ENCODE measurements at places on chromosomes 13 and 19.

DNA sequence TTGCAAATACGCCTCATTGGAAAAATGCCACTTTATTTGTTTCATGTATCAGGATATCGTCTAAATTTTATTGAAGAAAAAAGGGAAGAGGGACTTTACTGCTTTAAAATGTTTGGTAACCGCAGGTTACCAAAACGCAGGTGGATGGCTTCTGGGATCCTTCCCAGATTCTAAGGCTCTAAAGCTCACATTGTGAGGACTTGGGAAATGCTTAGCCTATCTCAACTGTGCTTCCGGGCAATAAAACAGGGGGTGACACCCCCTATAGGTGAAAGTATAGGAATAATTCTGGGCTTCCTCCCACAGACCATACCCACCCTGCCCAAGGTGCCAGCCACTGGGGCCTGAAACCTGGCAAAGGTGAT lies 73.2 kb upstream of the IPO5 start:
- DNase-seq = no peak

DNA sequence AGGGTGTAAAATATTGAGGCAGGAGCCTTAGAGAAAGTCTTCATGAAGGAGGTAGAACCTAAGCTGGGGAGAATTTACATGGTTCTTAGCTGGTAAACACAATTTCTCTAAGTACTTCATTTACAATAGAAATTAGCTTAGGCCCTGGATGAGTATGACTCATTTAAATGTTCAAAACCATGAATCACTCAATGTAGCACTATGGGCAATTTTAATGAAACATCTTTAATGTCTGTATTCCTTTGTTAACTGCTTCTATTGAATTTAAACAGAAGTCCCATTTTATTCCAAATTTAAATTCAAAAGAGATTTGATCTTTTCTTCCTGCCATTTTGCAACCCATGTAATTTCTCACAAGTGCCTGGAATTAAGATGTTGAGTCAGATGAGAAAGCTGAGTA lies 252.1 kb downstream of the RFC3 start:
- DNase-seq = no peak

DNA sequence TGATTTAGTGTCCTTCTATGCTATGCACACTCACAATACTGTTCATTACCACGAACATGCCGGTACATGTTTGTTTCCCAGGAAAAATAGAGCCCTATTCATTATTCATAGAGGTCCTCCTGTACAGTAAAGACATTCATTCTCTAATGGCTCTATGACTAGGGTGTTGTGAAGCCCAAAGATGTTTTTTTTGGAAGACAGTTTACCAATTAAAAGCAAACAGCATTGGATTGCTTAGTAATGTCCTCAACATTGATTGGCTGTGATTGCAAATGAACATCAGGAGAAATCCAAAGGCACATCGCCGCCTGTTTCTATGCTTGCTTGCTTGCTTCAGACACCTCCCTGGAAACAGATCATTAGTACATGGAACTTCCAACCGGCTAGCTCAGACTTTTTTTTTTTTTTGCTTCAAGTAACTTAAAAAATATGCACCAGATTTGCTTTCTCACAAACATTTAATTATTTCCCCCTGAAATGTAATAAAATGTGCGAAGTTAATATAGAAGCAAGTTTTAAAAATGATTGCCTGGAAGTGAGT lies 8.8 kb upstream of the GPC6 start:
- no peak for DNase-seq

DNA sequence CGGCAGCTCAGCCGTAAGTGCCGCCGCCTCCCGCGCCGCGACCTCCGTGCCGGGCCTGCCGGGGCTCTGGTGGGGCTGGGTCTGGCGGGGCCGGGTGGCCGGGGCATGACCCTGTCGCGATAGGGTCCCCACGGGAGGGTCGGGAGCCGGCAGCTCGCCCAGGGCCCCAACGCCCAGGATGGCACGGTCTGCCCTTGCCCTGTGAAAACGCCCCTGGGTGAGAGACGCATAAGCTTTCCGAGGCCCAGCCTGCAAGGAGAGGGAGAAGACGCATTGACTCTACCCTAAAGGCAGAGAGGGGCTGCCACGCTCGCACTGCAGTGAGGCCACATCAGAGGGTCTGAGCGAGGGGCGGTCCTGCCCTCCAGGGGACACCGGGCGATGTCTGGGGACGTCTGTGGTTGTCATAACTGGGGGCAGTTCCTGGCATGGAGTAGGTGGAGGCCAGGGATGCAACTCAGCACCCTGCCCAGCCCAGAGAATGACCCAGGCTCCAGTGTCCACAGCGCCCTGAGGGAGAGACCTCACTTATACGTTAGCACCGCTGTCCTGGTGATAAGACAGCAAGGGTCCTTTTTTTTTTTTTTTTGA lies 539 bp downstream of the ZNF554 start:
- DNase-seq = no peak

DNA sequence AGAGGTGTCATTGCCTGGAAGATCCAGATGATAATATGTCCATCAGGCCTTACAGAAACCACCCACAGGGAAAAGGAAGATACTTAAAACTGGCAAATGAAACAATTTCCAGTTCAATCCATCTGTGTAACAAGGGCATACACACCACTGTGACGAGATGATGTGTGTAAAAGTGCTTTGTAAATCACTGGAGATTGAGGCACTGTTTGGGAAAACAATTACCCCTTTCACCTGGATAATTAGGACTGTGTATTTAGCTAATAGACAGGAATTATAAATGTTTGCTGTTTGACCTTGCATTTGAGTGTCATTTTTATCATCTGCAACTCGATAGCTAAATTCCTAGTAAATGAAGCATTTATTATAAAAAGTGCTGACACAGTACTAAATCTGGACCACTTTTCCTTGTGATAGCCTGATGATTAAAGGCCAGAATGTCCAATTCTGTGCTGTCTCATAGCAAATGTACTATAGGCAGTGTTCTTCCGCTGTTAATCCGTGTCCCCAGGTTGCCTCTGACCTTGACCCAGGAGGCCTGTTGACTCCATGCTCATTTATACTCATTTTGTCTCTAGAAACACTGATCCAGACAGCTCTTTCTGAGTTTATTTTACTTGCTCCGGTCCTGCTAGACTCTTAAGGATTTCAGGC lies 105.8 kb downstream of the LACC1 start:
- no peak for DNase-seq

DNA sequence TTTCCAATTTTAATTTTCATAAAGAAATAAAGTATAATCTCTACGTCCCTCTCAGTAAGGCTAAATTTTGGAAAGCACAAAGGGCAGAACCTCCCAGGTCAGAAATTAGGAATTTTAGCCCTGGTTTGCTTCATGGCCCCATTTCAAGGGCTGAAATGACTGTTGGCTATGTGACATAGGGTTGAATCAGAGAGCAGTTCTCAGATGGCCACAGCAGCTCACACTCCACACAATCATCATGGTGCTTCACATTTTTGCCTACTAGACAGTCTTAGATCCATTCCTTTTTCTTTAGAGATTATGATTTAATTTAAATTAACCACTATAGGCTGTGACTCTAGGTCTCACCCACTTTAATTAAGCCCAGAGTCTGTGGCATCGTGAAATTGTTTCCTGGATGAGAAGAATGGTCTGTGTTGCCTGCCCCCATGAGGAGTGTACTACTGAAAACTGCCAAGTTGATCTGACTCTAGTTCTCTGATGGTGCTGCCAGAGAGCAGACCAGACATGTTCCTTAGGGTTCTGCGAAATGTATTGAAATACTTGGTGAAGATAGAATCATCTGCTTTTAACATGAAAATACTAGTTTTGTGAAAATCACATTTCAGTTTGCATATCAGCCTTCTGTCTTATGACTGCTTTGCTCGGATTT lies 57.4 kb downstream of the ESD start:
- DNase-seq = no peak
